ENCODE measurements at places on chromosomes 16 and 17.

DNA sequence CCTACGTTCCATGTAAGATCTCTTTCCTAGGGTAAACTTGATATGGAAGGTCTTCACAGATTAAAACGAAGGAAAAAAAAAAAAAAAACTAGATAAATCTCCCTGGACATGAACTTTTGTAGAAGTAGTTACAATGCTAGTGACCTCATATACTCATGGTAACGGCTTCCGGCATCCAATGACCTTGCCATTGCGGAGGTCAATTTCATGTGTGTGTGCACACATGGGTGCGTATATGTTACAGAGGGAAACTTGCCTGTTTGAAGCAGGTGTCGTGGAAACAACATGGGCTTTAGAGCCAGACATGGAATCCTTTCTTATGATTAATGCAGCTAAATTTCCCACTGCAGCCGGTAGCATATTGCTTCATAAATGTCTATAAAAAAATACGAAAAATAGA, 435.5 kb downstream of the MAF start:
- DNase-seq: no peak

DNA sequence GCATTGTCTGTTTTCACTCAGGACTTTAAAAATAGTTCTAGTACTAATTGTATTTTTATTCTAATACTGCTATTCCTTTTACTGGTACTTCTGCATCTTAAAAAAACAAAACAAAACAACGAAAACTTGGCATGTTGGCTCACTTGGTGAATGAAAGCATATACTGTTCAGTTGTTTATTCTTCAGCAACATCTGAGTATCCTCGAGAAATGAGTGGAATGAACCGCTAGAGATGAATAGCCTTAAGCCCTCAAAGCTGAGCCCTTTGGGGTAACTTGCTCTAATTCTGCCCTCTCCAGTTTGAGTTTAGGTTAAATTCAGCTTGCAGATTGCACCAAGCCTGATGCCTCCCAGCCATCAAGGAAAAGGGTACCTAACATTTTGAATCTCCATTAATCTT, 126.5 kb downstream of the WWOX start:
- DNase-seq: no peak

DNA sequence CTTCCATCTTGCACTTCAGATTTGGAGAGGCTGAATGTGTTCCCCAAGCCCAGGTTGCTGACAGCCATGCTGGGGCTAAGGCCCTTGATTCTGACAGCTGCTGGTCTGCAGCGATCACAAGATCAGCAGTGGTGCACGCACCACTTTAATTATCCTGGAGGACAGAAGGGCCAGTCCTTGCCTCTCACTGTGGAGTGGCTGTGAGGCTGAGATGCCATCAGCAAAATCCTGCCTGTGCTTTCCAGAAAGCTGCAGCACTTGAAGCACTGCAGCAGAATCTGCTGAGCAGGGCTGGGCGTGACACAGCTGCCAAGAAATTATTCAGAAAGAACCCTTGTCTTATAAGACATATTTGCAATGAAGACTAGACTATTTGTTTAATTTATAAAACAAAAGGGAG, 37.1 kb downstream of the NUP93 start:
- DNase-seq: no peak

DNA sequence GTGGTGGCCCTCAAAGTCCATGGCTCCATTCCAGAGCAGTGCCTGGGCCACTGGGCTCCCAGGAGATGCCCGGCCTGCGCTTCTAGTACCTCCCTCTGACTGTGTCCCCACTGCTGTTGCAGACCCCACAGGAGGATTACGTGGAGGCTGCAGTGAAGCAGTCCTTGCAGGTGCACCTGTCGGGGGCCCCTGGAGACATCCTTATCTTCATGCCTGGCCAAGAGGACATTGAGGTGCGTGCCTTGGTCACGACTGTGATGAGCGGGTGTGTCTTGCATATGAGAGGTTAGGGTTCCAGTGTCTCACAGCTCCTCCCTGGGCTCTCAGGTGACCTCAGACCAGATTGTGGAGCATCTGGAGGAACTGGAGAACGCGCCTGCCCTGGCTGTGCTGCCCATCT, 11.3 kb downstream of the DHX38 start:
- no peak for DNase-seq

DNA sequence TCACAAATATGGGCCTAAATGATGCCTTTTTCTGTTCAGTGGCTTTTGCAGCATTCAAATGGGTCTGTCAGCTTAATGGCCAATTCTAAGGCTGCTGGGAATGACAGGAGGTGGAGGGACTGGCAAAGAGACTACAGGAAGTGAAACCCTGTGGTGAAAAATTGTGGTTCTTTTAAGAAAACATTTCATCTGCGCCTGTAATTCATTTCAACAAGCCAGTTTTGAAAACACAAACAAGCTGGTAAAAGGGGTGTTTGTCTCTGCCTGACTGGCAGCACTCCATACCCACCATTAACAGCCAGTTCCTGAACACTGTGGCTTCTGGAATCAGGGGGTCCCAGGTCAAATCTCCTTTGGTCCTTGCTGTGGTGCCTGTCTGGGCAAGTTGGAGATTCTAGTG, 3.6 kb upstream of the KDM8 start:
- no peak for DNase-seq

DNA sequence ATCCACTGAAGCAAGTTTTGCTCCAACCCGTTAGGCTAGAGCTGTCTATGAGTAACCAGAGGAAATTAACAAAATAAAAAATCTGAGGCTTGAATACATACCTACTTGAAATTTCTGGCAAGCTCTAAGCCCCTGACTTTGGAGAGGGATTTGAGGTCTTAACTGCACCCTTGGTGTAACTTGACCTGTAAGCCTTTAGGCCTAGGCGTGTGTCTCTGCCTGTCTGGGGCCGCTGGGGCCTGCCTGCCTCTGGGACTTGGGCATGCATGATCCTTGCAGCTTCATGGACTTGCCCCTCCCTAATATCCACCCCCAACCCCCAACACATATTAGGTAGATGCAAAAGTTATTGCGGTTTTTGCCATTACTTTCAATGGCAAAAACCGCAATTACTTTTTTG, 3.7 kb upstream of the CDC42EP4 start:
- DNase-seq: no peak

Data from NCI-H1105 treated with DMSO at 0.1 percent for 48 hours (cell line).